Activated CD4-positive, alpha-beta memory T cell treated with anti-CD3 and anti-CD28 coated beads for 36 hours (primary cell): ENCODE measurements at places on chromosomes 1 and 21.

GRCh38 chr1:46070164-46070814 is 62.1 kb downstream of the PIK3R3 start:
- H3K27me3 ChIP-seq = no peaks in the 10 kb centered on the region
- H3K4me3 ChIP-seq = no peak overlapping the region
- no peak overlapping the region for H3K27ac ChIP-seq
- no peaks in the 10 kb centered on the region for H3K36me3 ChIP-seq
- DNase-seq = no peak

DNA sequence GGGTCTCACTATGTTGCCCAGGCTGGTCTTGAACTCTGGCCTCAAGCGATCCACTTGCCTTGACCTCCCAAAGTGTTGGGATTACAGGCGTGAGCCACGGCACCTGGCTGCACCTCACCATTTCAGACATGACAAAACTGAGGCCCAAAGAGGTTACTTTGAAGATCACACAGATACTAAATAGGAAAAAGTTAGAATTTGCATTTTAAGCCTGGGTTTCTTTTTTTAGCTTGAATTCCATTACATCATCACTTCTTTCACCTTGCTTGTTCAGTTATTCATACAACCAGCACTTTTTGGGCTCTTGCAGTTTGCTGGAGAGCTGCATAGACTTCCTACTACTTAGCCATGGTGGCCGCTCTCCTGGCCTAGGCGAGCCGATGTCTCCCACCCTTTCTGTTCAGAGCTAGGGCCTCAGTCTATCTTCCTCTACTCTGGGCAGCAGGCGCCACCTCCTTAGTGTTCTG is 16.3 kb upstream of the CD2 start:
- H3K4me3 ChIP-seq = peak overlapping the region; percentile 74
- H3K27me3 ChIP-seq = no peaks in the 10 kb centered on the region
- H3K27ac ChIP-seq = peak overlapping the region; percentile 100

- H3K27me3 ChIP-seq = no peaks in the 10 kb centered on the region
- H3K36me3 ChIP-seq = no peaks in the 10 kb centered on the region
- H3K4me1 ChIP-seq = no peaks in the 10 kb centered on the region
Observed at GRCh38 chr1:177954076-177954475, 15.8 kb downstream of the SEC16B start.

GRCh38 chr1:178724728-178725465 is at the start of gene RALGPS2:
Gene RALGPS2 (plus strand): TSS chr1:178725244. CDS start chr1:178776765, 51,521 bp downstream.
- peaks cover 15% of the 10 kb centered on the region for H3K4me1 ChIP-seq
- peak within 1 kb of the TSS; percentile 78 for H3K4me3 ChIP-seq
- no peaks in the 10 kb centered on the region for H3K36me3 ChIP-seq
- peaks cover 14% of the 10 kb centered on the region for H3K27me3 ChIP-seq

DNA sequence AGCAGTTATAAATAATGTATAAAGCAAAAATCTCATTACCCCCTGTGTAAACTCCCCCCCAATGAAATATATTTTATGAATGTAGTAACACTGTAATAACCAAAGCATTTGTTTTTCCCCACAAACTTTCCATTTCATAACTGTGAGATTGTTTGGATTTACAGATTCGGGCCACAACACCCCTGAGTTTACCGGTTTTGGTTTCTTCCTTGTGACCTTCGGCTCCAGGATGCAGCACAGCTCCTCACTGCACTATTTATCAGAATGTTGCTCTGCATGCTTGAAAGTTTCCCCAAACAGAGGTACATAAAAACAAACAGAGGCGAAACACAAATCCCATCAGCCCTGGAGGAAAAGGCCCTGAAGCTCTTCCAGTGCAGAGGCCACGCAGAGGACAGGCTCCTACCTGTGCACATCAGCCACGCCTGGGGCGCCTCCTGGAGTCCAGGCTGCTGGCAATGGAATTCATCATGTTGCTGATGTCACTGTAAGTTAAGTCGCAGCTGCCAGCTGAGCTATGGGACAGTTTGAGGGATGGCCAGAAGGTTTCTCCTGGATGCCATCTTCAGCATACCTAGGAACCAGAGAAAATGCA is 122.0 kb downstream of the LMO4 start:
- no peak overlapping the region for H3K4me3 ChIP-seq
- peak; percentile 60 for DNase-seq
- no peaks in the 10 kb centered on the region for H3K36me3 ChIP-seq

- H3K4me1 ChIP-seq = peaks cover 47% of the 10 kb centered on the region
- H3K27me3 ChIP-seq = no peaks in the 10 kb centered on the region
- peak overlapping the region; percentile 66 for H3K27ac ChIP-seq
- no peak for DNase-seq
Observed at GRCh38 chr1:52366517-52366827, 467 bp upstream of the CC2D1B start.

GRCh38 chr1:218482683-218483082 is 137.5 kb downstream of the TGFB2 start:
- H3K4me1 ChIP-seq = no peaks in the 10 kb centered on the region
- H3K36me3 ChIP-seq = no peaks in the 10 kb centered on the region
- no peak overlapping the region for H3K4me3 ChIP-seq
- DNase-seq = no peak
- peaks cover 2% of the 10 kb centered on the region for H3K27me3 ChIP-seq

GRCh38 chr1:7886405-7886745 is 33.5 kb upstream of the UTS2 start:
- H3K36me3 ChIP-seq = no peaks in the 10 kb centered on the region
- no peak overlapping the region for H3K27ac ChIP-seq
- H3K4me3 ChIP-seq = no peak overlapping the region
- no peak for DNase-seq
